ENCODE measurements at places on chromosomes 13 and 19.
A peak's percentile ranks its signal among the peaks of the same experiment; 100 is the strongest.

- DNase-seq: peak; percentile 34
Measured at GRCh38 chr19:2327773-2328400, 499 bp downstream of the LSM7 start.

DNA sequence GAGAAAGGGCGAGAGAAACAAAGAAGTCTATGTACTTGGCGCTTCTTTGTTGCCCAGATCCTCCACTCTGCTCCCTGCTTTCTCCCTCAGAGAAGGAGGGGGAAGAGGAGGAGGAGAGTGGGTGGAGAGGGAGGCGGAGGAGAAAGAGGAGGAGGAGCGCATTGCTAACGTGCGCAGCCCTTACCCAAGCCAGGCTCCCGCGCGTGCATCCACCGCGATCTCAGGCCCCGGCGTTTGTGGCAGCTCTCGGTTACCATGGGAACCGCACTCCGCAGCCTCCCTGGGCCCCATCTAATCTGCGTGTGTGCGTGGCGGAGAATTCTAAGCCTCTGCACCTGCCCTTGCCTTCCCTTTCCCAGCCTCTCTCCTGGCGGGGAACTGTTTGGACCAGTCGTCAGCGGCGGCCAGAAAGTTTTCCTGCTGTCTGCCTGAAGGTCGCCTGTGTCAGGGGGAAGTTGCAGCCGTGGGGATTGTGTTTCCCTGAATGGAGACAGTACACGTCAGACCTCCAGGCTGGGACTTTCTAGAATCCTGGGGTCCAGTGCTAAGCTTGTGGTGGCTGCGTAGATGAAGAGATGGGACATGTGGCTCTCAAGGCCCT, at the start of gene ERICH6B:
Gene ERICH6B, minus strand, starts transcription at position 239 of the 601 bp plus-strand sequence. CDS start 18,734 bp downstream, outside the sequence.
- DNase-seq: no peak

GRCh38 chr13:99548448-99548847, 47.2 kb downstream of the TM9SF2 start:
- no peak for DNase-seq

DNA sequence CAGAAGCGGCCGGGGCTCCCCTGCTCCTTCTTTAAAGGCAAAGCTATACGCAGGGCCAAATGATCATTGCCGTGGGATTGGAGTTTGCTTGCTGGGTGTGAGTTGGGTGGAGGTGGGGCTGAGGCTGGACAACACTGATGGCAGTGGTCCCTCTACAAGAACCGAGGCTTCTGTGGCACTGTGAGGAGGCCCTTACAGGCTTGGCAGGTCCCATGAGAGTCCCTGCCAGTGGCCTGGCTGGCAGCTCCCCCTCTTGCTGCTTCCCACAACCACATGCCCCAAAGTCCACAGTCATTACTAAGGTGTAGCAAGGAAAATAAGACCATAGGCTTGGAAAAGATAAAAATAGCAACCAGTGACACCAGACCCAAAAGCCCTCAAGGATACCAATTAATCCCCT, 98.4 kb downstream of the ANKRD10 start:
- DNase-seq: no peak

GRCh38 chr19:12872255-12872654, 9.0 kb downstream of the DNASE2 start:
- no peak for DNase-seq

All from activated CD4-positive, alpha-beta T cell treated with anti-CD3 and anti-CD28 coated beads, Interleukin-2, amount 50 U/mL, for 1 hour (primary cell).